ENCODE measurements at places on chromosomes 4 and X. TPM values are rescaled to one million over a fixed set of nuclear protein-coding genes. Genes with fewer than 3 reads are reported as not detected.

IGSF1 gene
- not detected for polyA plus RNA-seq

- no peak for DNase-seq
- H3K4me3 ChIP-seq, result no peak overlapping the region
These were observed 310.1 kb downstream of the PPP3CA start for GRCh38 chr4:101037249-101037648.

WDFY3 gene
- polyA plus RNA-seq, result 5.6 TPM

CSN1S1 gene
- polyA plus RNA-seq, result not detected

LGI2 gene
- polyA plus RNA-seq, result not detected

GRCh38 chr4:96009427-96010119 is 169.7 kb downstream of the PDHA2 start:
- H3K36me3 ChIP-seq, result no peaks in the 10 kb centered on the region
- no peaks in the 10 kb centered on the region for H3K4me1 ChIP-seq
- no peak for DNase-seq
- no peaks in the 10 kb centered on the region for H3K27me3 ChIP-seq
- no peak overlapping the region for H3K27ac ChIP-seq

DNA sequence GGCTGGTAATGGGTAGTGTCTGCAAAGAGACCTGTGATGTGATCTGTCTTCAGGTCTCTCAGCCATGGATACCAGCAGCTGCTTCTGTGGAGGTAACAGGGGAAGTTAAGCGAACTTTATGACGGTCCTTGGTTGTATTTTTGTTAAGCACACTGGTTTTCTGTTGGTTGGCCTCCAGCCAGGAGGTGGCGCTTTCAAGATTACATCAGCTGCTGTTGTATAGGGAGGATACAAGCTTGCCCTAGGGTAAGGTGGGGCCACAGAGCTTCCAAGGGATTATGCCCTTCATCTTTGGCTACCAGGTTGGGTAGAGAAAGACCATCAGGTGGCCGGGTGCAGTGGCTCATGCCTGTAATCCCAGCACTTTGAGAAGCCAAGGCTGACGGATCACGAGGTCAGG is 834.2 kb upstream of the GALNTL6 start:
- no peak overlapping the region for H3K4me3 ChIP-seq
- no peaks in the 10 kb centered on the region for H3K36me3 ChIP-seq
- H3K27me3 ChIP-seq, result no peaks in the 10 kb centered on the region

P2RY8 gene
- 40.0 TPM for polyA plus RNA-seq

GRCh38 chrX:2696698-2697215 is 5.7 kb downstream of the CD99 start:
- H3K36me3 ChIP-seq, result no peaks in the 10 kb centered on the region
- H3K27me3 ChIP-seq, result no peaks in the 10 kb centered on the region
- H3K4me3 ChIP-seq, result peak overlapping the region; percentile 11

DNA sequence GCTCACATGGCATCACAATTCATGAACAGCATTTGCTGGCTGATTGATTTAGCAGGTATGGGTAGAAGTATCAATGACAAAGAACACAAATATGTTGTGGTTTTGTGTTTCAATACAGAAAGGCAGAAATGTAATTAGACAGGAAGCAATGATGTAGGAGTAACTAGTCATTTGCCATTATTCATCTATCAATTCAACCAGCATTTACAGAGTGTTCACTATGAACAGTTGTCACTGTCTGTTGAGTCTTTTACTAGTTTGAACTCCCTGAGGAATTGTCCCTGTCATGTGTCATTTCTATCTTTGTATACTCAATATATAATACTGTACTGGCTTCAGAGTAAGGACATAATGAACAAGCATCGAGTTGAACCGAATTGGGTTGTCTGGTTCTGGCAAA is 51.5 kb upstream of the ARHGAP24 start:
- DNase-seq, result no peak
- no peak overlapping the region for H3K4me3 ChIP-seq
- no peaks in the 10 kb centered on the region for H3K36me3 ChIP-seq
- no peaks in the 10 kb centered on the region for H3K4me1 ChIP-seq
- no peaks in the 10 kb centered on the region for H3K27me3 ChIP-seq

- no peaks in the 10 kb centered on the region for H3K36me3 ChIP-seq
- no peak overlapping the region for H3K4me3 ChIP-seq
- H3K27me3 ChIP-seq, result no peaks in the 10 kb centered on the region
- DNase-seq, result no peak
- H3K4me1 ChIP-seq, result no peaks in the 10 kb centered on the region
These were observed 9.8 kb upstream of the TMEM185A start for GRCh38 chrX:149641432-149641831.

AVPR2 gene
- 0.14 TPM for polyA plus RNA-seq

MAGED4B gene
- polyA plus RNA-seq, result not detected

- DNase-seq, result no peak
- no peak overlapping the region for H3K27ac ChIP-seq
- H3K4me1 ChIP-seq, result no peaks in the 10 kb centered on the region
- no peak overlapping the region for H3K4me3 ChIP-seq
- no peaks in the 10 kb centered on the region for H3K27me3 ChIP-seq
These were observed 110.9 kb downstream of the FRAS1 start for GRCh38 chr4:78168029-78168428.

GRCh38 chr4:3385711-3386420 is 55.9 kb upstream of the HGFAC start:
- no peak overlapping the region for H3K4me3 ChIP-seq
- peaks cover 72% of the 10 kb centered on the region for H3K4me1 ChIP-seq
- H3K27me3 ChIP-seq, result no peaks in the 10 kb centered on the region
- no peaks in the 10 kb centered on the region for H3K36me3 ChIP-seq
- H3K27ac ChIP-seq, result peak overlapping the region; percentile 96
- peak; percentile 48 for DNase-seq

- H3K36me3 ChIP-seq, result no peaks in the 10 kb centered on the region
- no peak overlapping the region for H3K27ac ChIP-seq
- H3K27me3 ChIP-seq, result no peaks in the 10 kb centered on the region
- H3K4me3 ChIP-seq, result no peak overlapping the region
- DNase-seq, result no peak
These were observed 82.3 kb downstream of the SRPX start for GRCh38 chrX:38138157-38138891.

RHOXF2 gene
- polyA plus RNA-seq, result not detected

DNA sequence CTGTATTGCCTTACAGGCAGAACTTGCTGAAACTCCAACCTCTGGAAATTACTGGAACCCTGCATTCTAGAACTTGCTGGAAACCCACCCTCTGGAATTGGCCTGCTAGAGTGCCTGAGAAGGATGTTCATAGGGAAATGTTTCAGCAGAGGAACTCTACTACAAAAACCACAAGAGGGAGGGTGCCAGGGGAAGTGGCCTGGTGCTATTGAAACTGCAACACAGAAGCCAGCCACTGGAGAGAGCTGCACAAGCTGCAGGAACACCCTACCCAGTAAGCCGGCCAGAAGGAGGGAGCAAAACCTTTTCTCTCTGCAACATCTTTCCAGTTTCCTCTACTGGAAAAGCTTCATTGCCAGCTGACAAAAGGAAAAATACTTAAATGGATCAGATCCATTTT is 2.5 kb upstream of the BRWD3 start:
- H3K4me1 ChIP-seq, result peaks cover 21% of the 10 kb centered on the region
- DNase-seq, result peak; percentile 31
- no peaks in the 10 kb centered on the region for H3K27me3 ChIP-seq
- no peaks in the 10 kb centered on the region for H3K36me3 ChIP-seq
- H3K27ac ChIP-seq, result no peak overlapping the region
- H3K4me3 ChIP-seq, result no peak overlapping the region

- no peak for DNase-seq
- no peak overlapping the region for H3K27ac ChIP-seq
- H3K4me3 ChIP-seq, result no peak overlapping the region
These were observed 32.4 kb downstream of the PPARGC1A start for GRCh38 chr4:23857367-23857959.

PRDM5 gene
- 0.17 TPM for polyA plus RNA-seq

DNA sequence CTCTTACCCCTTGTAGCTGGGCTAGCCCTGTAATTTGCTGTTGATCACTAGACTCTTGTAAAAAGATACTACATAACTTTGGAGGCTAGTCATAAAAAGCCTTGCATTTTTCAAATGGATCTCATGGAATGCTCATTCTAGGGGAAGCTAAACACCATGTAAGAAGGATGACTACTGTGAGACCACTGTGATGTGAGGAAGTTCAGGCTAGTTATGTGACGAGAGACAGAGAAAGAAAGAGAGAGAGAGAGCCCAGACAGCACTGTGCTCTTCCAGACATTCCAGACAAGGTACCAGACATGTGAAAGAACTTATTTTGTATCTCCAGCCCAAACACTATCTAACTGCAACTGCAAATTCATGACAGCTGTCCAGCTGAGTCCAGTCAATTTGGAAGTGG is 404.6 kb upstream of the PITX2 start:
- no peaks in the 10 kb centered on the region for H3K36me3 ChIP-seq
- H3K4me3 ChIP-seq, result no peak overlapping the region
- H3K4me1 ChIP-seq, result no peaks in the 10 kb centered on the region

SYN1 gene
- 4.0 TPM for polyA plus RNA-seq

DNA sequence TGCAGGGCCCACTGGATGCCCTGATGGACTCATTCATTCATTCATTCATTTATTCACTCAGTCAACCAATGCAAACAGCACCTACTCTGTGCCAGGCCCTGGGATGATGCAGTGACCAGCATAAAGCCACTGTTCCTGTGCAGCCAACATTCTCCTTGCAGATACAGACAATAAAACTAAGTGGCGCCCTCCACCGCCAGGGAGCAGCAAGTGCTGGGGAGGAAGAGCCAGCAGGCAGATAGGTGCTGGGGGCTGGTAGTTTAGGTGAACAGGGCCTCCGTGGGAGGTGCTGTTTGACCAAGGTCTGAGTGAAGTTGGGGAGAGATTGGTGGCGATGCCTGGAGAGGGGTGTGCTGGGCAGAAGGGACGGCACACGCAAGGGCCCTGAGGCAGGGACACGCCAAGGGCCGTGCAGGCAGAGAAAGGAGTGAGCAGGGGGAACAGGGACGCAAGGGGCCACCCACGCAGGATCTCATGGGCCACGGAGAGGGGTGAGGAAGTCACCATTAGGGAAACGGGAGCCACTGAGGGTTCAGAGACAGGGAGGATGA is 65.5 kb downstream of the WFS1 start:
- H3K27ac ChIP-seq, result no peak overlapping the region
- no peak for DNase-seq
- no peak overlapping the region for H3K4me3 ChIP-seq
- peaks cover 18% of the 10 kb centered on the region for H3K27me3 ChIP-seq

GRCh38 chrX:13659063-13659462 is 6.1 kb downstream of the TCEANC start:
- peaks cover 9% of the 10 kb centered on the region for H3K36me3 ChIP-seq
- H3K27ac ChIP-seq, result peak overlapping the region; percentile 72
- peaks cover 29% of the 10 kb centered on the region for H3K4me1 ChIP-seq
- H3K27me3 ChIP-seq, result no peaks in the 10 kb centered on the region
- H3K4me3 ChIP-seq, result no peak overlapping the region

GLRA3 gene
- not detected for polyA plus RNA-seq

- DNase-seq, result no peak
- peaks cover 57% of the 10 kb centered on the region for H3K36me3 ChIP-seq
- H3K27me3 ChIP-seq, result no peaks in the 10 kb centered on the region
- no peak overlapping the region for H3K4me3 ChIP-seq
- no peak overlapping the region for H3K27ac ChIP-seq
These were observed 4.4 kb downstream of the CDK16 start for GRCh38 chrX:47222751-47223350.

DNA sequence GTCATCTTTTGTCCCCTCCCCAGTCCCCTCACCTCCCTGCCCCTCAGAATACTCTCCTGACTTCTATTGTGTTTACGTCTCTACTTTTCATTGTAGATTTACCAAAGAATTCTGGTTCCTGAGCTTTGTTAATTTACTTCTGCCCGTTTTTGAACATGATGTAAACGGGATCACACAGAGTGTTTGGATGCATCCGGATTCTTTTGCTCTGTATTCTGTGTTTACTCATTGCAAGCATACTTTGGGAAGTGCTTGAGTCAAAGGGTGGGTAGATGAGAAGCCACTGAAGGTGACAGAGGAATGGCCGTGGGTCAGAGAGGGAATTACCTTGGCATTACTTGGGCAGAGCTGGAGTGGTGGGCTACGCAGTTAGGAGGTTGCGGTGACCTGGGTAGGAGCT is 18.0 kb downstream of the CLCN4 start:
- DNase-seq, result no peak
- H3K4me1 ChIP-seq, result peaks cover 35% of the 10 kb centered on the region
- no peaks in the 10 kb centered on the region for H3K27me3 ChIP-seq

SMARCAD1 gene
- 6.6 TPM for polyA plus RNA-seq

DNA sequence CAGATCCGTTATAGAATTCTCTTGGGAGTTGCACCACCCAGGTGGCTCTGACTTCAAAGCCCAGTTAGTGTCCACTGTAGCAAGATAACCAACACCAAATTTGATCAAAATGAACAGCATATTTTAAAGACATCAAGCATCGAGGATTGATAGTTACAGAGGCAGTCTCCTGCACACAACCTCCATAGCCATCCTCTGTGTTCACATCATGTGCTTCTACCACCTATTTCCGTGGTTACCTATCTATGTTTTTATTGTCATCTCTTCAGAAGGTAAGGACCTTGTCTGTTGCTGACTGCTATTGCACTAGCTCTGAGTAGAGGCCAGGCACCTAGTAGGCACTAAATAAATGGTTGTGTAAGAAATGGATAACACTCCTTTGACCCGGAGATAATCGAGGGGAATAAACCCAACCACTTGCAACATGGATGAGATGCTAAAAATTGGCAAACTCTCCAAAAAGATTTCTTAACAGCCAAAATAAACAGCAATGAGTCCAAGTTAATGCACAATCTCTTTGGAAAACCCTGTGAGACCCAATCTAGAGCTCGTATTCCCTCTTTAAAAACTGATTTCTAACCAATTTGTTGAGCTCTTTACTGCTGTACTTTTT is 14.7 kb upstream of the C1QTNF7 start:
- peaks cover 80% of the 10 kb centered on the region for H3K4me1 ChIP-seq
- H3K36me3 ChIP-seq, result no peaks in the 10 kb centered on the region
- H3K27ac ChIP-seq, result no peak overlapping the region
- no peak for DNase-seq

GRCh38 chr4:184349283-184350039 is 124.9 kb downstream of the IRF2 start:
- peak overlapping the region; percentile 98 for H3K27ac ChIP-seq
- H3K4me1 ChIP-seq, result peaks cover 73% of the 10 kb centered on the region
- DNase-seq, result peak; percentile 49
- H3K27me3 ChIP-seq, result no peaks in the 10 kb centered on the region
- H3K4me3 ChIP-seq, result peak overlapping the region; percentile 55

DNA sequence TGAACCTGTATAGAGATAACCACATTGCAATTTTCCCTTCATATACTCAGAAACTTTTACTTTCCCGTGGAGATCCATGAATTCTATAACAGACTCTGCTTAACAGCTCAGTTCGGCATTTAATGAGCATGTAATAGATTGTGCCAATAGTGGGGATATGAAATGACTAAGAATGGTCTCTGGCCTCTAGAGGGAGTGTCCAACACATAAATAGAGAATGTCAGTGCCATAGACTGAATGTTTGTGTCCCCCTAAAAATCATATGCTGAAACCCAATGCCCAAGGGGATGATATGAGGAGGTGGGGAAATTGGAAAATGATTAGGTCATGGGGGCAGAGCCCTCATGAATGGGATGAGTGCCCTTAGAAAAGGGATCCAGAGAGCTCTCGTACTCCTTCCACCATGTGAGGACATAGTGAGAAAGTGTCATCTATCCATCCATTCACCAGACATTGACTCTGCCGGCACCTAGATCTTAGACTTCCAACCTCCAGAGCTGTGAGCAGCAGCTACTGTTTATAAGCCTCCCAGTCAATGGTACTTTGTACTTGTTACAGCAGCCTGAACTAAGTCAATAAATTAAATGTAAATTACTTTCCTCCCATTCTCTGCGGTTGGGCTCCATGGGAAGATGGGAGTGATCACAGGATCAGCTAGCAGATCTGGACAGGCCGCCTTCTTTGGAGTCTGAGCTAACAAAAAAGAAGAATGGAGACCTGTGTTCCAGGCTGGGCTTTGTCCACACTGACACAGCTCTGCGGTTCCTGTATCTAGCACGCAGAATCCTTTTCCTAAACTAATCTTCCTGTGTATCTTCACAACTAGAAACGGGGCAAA is 28.1 kb upstream of the HPSE start:
- H3K4me1 ChIP-seq, result no peaks in the 10 kb centered on the region
- H3K27me3 ChIP-seq, result no peaks in the 10 kb centered on the region
- peak; percentile 26 for DNase-seq
- H3K36me3 ChIP-seq, result no peaks in the 10 kb centered on the region

Measured in CD14-positive monocyte (primary cell).